ENCODE measurements at places on chromosomes 12 and 14.

DNA sequence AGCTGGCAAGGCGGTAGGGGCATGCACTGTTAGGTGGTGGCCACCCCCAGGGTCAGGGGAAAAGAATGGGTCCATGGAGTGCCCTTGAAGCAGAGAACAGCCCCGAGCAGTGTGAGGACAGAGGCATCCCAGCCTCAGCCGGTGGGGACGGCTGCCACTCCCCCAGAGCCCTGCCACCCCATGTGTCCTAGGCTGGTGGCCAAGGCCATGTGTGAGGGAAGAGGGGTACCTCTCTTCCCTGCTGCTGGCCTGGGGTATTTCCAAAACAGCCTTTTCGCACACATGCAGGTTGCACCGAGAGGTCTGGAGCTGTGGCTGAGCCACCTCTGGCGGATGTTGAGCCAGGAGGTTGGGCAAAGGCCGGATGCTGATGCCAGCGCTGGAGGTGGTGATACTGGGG, 19.9 kb downstream of the RFLNA start:
- DNase-seq, result no peak

DNA sequence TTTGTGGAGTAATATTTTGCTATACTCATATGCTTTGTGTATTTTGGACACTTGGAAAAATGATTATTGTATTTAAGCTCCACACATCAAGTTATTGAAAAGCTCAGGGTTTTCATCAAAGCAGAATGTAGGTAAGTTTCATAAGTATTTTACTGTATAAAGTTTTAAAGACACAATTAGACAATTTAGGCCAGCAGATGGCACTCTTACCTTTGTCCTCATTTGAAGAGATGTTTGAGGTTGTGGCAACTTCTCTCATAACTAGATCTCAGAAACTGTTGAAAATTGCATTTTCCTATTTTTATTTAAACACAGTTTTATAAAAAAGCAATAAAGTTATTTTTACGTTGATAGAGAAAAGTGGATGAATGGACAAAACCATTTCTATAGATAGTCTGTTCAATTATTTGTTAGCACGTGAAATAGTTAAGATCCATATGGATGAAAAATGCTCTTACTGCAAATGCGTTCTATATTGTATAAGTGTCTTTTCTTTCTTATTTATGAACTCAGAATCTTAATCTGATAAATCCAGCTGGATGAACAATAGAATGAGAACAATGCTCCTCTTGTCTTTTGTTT, 300.0 kb downstream of the AEBP2 start:
- no peak for DNase-seq

- no peak for DNase-seq
Measured at GRCh38 chr12:8852119-8852518, 29.7 kb downstream of the A2ML1 start.

DNA sequence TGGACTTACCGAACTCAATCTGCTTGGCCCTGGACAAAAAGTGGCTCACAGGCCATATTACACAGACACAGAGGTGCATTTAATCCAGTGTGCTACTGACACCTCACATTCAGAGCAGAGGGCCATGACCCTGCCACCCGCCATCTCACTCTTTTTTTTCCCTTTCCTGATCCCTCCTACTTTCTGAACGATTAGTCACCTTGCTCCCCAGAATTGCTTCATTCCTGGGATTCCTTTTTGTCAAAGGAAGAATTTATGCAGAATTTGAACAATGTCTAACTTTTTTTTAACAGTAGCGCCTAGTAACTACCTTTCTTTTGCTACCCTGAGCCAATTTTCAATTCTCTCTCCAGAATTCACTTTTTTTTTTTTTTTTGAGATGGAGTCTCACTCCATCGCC, 4.6 kb downstream of the PKP2 start:
- no peak for DNase-seq

DNA sequence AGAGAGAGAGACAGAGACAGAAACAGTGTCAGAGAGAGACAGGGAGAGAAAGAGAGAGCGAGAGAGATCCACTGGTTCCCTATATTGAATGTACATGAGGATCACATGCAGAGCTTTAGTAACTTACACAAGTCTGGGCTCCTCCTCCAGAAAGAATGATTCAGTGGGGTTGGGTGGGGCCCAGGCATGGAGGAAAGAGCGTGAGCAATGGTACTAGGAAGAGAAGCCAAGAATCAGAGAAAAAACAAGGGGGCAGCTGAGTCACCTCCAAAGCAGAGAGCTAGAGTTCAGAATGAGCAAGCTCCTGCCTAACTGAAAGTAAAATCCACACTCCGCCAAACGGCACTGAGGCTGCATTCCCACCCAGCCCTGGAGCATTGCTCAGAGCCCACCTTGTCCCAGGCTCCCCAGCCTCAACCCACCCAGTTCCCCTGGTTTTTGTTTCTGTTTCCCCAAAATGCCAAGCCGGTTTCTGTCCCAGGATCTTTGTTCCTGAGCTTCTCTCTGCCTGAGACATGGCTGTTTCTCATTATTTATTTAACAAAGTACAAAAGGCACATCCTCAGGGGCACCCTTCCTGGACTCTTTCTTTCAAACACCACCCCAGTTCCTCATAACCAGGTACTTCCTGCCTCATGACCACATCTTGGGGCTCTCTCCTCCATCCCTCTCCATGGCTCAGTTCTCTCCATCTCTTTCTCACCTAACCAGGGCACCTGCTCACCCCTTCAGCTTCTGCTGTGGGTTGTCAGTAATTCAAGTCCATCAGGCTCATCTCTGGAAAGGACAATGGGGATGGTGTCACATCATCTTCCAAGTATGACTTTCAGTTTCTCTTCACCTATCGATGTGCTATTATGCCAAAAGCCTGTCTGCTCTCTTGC, 670.3 kb upstream of the TBX3 start:
- DNase-seq, result no peak

- no peak for DNase-seq
Measured at GRCh38 chr12:104694711-104695110, 238.0 kb downstream of the CHST11 start.

DNA sequence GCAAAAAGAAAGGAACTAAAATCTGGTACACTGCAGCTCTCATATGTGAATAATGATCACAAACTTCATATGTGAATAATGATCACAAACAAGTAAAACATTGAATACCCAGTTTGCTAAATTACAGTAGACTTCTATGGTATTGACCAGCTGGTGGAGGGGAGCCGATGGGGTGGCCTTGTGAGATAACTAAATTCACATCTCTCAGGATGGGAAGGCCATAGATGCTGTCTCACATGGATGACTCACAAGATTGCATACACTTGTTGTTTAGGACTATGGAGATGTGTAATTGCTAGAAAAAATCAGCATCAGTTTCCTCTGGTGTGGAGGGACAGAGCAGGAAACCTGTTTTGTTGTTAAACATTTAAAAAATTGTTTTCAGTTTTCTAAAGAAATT, 49.2 kb downstream of the ACACB start:
- no peak for DNase-seq

DNA sequence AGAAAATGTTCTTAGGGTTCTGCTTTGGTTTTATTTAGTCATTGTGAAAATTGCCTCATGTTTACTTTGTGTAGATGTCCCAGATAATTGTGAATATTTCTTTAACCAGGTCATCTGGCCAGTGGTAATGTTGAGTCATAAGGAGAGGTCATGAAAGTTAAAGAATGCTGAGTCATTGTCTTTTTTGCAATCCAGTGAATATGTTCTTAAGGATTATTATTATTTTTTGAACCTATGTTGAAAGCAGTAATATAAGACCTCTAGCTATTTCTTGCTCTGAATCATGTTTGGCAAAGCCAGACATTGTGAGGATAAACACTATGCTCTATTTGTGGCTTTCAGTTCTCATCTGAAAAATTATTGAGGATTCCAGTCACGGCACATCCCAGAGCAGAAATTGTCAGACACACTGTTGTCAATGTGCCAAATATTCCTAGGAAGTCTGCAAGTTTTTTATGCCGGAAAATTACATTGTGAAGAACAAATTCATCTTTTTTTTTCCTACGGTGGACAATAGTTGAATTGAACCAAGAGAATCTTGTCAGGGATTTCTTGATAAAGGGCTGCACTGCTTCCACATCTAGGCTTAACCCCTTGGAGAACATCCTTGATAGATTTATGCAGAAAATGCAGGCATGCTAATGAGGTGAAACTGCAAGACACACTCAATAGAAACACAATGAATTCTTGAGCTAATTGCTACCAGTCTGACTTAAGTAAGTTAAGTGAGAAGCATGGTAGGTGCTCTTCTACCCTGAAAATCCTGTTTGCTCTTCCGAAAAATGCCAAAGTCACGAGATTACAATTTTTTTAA, 369.6 kb downstream of the ATP23 start:
- no peak for DNase-seq

- no peak for DNase-seq
Measured at GRCh38 chr14:73047808-73048207, 10.5 kb upstream of the RBM25 start.

- no peak for DNase-seq
Measured at GRCh38 chr14:58947814-58948445, 240.5 kb upstream of the DAAM1 start.

DNA sequence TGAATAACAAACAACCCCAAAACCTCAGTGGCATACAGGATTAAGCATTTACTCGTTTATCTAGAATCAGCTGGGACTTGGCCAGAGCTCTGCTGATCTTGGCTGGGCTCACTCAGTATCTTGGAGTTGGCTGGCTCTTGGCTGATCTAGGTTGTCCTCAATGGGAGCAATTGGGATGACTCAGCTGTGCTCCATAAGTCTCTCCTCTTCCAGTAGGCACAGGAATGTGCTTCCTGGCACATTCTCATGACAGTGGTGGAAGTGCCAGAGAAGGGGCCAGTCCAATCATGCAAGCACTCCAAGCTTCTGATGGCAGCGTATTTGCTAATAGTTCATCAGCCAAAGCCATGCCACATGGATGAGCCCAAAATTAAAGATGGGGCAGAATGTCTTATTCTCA, 41.7 kb upstream of the ANO4 start:
- no peak for DNase-seq

DNA sequence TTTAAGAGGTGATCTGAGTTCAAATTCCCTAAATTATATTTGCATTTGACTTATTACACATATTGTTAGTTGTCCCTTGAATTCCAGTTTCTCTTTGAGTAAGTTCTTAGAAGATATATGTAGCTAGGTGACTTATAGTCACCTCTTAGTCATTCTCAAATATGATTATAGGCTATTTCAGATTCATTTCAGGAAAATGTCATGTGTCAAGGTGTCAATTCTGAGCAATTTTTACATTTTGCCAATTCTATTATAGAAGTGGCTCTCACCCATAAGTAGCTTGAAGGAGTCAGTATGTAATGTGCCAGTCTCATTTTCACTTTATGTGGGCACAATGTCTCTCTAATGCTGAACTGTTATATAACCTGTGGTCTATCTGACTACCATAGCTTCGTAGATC, 623.4 kb downstream of the DIO2 start:
- no peak for DNase-seq

DNA sequence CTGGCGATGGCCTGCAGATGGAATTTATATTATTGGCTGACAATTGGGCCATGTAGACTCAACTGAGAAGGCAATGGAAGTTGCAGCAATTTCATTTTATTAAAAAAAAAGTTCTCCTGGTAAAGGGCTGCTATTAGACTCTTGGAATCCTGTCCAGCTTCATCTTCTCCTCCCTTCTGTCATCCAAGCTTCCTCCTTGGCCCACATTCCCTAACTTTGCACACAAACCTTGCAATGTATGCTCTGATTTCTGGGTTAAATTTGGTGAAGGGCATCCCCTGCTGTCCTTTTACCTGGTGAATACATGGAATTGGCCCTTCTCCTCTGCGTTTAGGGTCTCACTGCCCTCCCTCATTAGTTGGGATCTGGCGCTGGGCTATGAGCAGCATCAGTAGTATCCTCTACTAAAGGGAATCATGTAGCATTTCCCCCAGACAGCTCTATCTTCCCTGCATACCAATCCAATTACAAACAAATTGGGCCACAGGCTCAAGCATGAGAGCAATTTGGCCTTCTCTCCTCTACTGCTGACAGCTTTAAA, 336.9 kb downstream of the BMP4 start:
- no peak for DNase-seq

- no peak for DNase-seq
Measured at GRCh38 chr12:42477941-42478340, 111.6 kb downstream of the PRICKLE1 start.

GRCh38 chr12:65662590-65662989, 161.7 kb upstream of the HMGA2 start:
- DNase-seq, result no peak

DNA sequence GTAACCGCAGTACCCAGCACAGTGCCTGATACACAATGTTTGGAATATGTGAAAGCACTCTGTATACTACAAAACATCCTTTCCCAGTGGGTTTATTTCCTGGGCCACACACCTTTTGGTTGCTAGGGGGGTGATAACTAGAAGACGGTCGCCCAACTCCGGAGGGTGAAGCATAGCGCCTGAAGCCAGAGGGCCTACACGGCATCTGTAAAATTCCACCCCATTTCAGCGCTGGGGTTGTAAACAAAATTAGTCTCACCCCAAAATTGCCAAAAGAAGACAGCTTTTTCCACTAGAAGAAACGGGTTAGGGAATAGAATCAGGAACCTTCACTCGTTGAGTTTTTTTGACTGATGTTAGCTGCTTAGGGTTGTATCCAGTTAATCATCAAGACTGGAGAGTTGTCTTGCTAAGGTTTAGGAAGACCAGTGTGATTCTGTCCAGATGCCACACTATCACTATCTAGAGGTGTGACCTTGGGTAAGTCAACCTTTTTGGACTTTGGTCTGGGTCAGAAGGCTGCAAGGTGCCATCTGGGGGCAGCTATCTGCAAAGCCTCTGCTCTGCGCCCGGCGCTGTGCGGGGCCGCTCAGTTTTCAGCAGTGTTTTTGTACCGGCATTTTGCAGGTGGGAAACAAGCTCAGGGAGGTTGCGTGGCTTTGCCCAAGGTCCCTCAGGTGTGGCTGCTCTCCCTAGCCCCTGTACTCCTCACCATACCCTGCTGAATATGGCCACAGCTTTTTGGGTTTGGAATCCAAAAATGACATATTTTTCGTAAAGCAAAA, 1.3 kb downstream of the ZNF839 start:
- DNase-seq, result no peak

GRCh38 chr12:68483592-68484383, 126.9 kb upstream of the RAP1B start:
- DNase-seq, result no peak

DNA sequence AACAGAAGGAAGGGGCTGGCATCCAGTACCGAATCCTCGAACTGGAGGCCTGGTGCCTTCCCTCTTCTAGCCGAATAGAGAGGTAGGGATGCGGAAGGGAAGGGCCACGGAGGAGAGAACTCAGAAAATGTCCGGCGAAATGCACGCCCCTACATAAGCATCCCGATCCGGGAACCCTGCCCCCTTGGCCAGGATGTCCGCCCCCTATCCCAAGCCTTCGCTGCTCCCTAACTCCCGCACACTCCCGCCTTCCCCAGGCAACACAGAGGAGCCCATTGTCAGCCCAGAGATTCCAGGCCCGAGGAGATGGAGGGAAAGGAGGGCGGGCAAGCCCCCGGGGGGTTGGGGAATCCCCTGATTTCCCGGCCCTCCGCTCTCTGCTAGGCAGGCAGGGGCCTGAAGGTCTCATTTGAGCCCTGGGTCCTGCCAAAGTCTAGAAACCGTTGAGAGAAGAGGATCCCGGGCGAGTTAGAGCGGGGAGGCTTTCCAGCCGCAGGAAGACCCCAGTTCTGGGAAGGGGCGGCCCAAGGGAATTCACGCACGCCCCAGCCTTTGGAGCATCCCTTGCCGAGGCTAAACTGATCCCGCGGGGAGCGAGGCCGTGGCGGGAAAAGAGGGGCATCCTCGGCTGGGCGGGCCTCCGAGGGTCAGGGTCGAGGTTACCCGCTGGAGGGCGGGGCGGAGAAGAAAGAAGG, 569 bp upstream of the ARHGEF40 start:
- DNase-seq, result no peak

- no peak for DNase-seq
Measured at GRCh38 chr12:62347922-62348650, 87.9 kb downstream of the USP15 start.

GRCh38 chr14:101591121-101591520, 29.8 kb downstream of the DIO3 start:
- no peak for DNase-seq

Measured in stimulated activated CD8-positive, alpha-beta memory T cell treated with anti-CD3 and anti-CD28 coated beads, Interleukin-15, amount 100 ng/mL, for 24 hours (primary cell).